ENCODE measurements at places on chromosomes 3 and 15. TPM values are rescaled to one million over a fixed set of nuclear protein-coding genes. Genes with fewer than 3 reads are reported as not detected.

DNA sequence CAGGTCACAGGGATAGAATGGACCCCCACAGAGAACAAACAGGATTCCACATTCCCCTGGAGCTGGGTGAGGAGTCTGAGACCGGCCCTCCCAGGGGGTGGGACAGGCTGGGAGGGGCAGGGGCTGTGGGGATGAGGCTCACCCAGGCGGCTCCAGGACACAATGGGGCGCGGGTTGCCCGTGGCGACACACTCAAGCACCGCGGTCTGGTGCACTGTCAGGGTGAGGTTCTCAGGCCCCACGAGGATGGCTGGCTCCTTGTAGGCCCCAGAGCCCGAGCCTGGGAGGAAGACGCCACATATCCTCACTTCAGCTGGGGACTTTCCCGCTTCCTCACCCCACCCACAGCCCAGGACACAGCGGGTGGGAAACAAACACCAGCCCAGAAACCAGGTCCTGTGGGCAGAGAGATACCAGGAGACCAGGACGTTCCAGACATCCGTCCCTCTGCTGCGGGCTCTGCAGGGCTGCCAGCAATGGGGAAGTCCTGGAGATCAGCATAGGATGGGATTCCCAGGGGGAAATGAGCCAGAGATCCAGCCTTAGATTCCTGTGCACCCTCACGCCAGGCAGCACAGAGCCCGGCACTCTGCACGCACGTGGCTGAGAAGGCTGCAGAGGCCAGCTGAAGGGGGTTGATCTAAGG is 30.2 kb downstream of the RNU5B-1 start:
- no peak overlapping the region for H3K27ac ChIP-seq
- peaks cover 2% of the 10 kb centered on the region for H3K4me1 ChIP-seq
- H3K27me3 ChIP-seq: peaks cover 2% of the 10 kb centered on the region
- no peak for DNase-seq

- no peaks in the 10 kb centered on the region for H3K4me1 ChIP-seq
- DNase-seq: no peak
- peaks cover 8% of the 10 kb centered on the region for H3K27me3 ChIP-seq
- H3K36me3 ChIP-seq: peaks cover 4% of the 10 kb centered on the region
- no peak overlapping the region for H3K27ac ChIP-seq
Observed at GRCh38 chr3:180661444-180661843, 17.8 kb downstream of the CCDC39 start.

SIAH2 gene
- 34.9 TPM for total RNA-seq

DNA sequence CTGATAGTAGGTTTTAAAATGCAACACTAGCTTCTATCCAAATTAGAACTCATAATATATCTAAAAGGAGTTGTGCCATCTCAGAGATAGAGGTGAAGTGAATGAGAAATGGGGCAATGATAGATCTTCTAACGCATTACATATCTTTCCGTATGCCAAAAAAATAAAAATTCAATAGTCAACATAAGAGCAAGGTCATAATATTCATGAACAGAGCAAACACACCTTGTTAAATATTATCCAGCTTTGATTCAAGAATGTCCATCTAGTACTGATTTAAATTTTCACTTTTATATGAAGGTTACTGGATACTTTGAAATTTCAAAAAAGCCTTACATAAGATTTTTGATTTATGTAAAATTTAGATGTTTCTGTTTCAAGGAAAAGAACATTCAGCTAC is 554.5 kb downstream of the NSUN3 start:
- H3K4me3 ChIP-seq: no peak overlapping the region
- DNase-seq: no peak
- H3K27me3 ChIP-seq: no peaks in the 10 kb centered on the region
- H3K36me3 ChIP-seq: no peaks in the 10 kb centered on the region

- H3K4me3 ChIP-seq: no peak overlapping the region
- peaks cover 19% of the 10 kb centered on the region for H3K36me3 ChIP-seq
- H3K4me1 ChIP-seq: no peaks in the 10 kb centered on the region
- H3K27ac ChIP-seq: no peak overlapping the region
- no peaks in the 10 kb centered on the region for H3K27me3 ChIP-seq
- no peak for DNase-seq
Observed at GRCh38 chr3:181076558-181076957, 87.0 kb upstream of the DNAJC19 start.

Measured in natural killer cell treated with Interleukin-12 subunit alpha and Interleukin-12 subunit beta and Interleukin-15 and Interleukin-18, amount 100 ng/mL, for 72 hours (primary cell).